ENCODE measurements at places on chromosomes 1 and 21.

DNA sequence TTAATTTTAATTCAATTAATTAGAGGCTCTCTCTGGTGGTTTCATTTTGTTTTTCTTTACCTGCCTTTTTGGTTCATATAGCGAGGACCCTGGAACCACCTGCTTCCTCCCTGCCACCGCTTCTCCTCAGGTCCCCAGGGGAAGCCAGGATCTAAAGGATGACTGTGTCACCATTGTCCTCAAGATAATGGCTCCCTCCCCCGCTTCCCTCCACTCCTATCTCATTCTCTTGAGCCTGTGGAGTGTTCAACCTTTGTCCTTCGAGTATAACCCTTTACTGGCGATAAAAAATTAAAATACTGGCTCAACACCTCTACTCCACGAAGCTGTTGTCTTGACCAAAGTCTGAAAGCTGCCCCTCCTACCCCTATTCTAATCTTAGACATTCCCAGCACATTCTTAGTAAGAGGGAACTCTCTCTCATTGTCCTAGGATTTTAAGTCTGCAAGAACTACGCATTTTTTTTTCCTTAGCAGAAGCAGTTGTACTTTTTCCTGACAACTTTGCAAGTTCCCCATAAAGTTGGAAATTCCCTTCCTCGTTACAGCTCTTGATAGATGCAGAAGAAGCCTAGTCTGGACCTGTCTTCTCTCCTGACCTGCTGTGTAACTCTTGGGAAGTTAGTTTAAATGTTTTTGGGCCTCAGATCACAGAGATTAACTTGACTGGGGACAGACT is 12.6 kb upstream of the MAPKAPK2 start:
- DNase-seq: no peak

DNA sequence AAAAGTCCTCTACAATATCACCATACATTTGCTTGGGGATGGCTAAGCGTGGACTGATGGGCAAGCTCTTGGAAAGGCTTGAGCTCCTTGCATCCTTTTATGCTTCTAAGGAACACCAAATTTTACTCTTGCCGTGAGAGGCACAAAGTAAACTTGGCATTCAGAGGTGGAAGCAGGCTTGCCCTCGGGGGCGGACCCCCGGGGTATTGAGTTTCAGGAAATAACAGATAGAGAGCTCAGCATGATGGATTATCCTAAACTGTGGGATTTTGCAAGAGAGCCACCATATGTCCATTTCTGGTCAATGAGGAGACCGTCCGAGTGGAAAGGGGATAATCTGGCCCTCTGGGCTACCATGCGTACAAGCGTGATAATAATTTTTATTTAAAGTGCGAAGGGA is 14.0 kb downstream of the IFI16 start:
- DNase-seq: no peak

GRCh38 chr1:23927097-23927496 is 13.9 kb upstream of the CNR2 start:
- no peak for DNase-seq

GRCh38 chr1:93668121-93668520 is 13.5 kb downstream of the BCAR3 start:
- no peak for DNase-seq

DNA sequence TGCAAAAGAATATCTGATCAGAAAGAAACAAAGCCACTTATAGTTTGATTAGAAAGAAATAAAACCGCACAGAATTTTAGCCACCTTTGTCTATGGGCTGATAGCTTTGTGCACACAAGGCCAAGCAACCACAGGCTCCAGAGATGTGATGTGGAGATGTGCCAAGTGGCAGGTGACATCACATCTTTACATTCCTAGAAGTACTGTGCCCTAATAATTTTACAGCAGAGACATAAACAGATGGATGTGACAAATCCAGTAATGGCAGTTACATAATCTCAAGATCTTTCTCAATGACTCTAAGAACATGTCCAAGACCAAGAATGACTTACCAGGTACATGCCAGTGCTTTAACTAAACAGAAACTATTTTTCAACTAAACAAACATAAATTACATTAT is 159.5 kb downstream of the LTN1 start:
- DNase-seq: no peak

DNA sequence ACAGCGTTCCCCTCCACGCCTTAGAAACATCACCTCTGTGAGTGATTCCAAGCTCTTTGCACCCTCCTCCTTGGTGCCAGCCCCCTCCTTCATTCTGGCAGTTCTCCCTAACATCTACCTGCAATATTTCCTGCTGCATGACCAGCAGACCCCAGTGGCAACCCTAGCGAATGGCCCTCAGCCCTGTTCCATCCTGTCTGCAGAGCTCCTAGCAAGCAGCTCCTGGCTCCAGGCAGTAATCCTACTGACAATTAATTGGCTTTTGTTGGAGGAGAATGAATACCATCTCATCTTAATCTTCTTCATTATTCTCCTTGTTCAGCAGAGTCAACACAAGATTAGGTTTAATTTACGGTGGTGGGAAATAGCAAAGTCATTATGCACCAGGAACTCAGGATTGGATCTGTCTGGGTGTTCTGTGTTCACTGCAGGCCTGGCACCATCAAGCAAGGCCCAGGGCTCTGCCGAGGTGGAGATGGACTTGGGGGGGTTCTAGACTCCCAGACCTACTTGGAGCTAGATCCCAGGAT is 12.4 kb downstream of the FBXO2 start:
- no peak for DNase-seq

DNA sequence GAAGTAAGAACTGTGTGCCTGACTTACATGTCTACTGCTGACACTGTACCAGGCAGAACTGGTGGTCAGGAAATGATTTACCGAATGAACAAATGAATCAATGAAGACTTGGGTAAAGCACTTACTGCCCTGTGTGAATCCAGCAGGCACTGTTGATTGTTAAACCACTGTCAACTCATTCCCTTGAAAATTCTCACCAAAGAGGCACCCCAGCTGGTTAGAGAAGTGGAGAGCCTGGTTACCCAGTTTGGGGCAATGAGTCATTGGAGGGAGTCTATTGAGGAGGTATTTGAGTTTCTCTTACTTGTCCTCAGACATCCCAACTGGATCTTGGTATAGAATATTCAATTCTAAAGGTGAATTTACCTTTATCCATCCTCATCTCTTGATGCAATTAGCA is 34.2 kb downstream of the JUN start:
- DNase-seq: no peak
